Lower leg skin (tissue), 4 donors: ENCODE measurements at places on chromosomes 4 and X.

DNA sequence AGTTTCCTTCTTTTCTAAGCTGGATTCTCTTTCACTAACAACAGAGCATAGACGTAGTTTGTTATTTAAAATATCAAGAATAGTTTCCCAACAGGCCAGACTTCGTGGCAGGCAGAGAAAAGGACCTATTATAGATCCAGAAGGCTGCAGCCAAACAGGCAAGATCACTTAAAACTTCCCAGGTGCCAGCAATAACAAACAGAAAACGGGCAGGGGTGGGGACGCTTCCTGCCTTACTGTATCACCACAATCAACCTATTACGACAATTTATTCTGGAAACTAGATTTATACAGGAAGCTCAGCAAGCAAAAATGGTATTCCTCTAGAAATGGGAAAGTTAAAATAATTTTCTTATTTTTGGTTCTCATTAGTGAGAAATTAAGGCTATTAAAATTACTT lies 22.1 kb downstream of the RWDD4 start:
- DNase-seq, result no peak

DNA sequence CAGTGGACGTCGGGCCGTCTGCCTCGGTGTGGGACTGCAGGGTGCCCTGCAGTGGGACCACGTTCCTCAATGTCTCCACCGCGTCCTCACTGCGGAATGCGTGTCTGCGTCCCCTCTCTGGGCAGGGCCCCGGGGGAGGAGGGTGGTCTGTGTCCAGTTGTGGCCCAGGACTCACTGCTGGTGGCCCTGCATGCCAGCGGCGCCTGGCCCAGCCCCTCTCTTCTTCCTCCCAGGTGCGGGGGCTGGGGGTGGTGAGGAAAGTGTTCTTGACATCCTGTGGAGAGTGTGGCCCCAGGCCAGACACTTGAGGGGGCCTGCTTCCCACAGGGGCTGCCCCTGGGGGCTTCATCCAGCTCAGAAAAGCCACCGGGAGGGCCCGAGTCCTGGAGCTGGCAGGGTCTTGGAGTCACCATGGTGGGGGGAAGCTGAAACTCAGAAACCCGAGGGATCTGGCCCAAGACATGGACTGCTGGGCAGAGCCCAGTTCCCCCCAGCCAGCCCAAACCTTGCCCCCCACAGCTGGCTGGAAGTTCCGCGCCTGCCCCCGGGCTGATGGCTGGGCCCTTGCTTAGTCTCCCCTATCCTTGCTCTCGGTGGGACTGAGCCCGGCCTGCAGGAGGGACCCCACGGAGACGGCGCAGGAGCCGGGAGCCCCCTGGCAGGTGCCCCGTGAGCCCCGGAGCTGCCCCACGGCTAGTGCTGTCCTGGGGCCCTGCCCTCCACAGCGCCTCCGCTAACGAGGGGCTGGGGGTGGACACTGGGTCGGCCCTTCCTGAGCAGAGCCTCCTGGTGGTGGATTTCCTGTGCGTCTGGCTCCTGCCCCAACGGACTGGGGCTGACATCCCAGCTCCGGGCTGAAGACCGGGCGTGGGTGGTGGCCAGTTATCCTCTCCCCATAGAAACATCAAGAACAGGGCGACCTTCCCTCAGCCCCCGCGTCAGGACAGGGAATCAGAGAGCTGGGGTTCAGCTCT lies 2.9 kb downstream of the DOK7 start:
- DNase-seq, result no peak

DNA sequence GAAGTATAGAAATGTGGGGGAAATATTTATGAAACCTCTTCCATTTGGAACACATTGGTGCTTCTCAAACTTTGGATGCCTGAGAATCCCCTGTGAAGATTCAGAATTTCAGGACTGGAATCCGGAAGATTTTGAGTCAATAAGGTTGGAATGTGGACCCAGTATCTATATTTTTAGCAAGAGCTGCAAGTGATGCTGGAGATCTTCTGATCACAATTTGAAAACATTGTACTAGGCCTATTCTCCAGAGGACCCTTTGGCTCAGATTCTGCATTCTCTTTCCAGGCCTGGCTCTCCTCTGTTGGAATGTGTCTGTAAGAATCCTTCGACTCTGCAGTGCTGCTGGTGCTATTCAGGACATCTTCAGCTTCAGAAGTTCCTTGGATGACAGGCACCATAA lies 2.4 kb upstream of the PKD2 start:
- peak; percentile 71 for DNase-seq

DNA sequence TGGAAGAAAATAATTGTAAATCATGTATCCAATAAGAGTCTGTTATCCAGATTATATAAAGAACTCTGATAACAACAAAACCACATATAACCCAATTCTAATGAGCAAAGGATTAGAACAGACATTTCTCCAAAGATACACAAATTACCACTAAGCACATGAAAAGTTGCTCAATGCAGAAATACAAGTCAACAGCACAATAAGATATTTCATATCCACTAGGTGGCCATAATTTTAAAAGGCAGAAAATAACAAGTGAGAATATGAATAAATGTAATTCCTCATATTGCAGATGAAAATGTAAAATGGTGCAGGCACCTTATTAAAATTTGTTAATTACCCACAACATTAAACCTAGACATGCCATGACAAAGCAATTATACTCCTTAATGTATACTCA lies 73.9 kb upstream of the ZCCHC13 start:
- no peak for DNase-seq

- no peak for DNase-seq
Measured at GRCh38 chr4:24840826-24841543, 45.6 kb downstream of the SOD3 start.

DNA sequence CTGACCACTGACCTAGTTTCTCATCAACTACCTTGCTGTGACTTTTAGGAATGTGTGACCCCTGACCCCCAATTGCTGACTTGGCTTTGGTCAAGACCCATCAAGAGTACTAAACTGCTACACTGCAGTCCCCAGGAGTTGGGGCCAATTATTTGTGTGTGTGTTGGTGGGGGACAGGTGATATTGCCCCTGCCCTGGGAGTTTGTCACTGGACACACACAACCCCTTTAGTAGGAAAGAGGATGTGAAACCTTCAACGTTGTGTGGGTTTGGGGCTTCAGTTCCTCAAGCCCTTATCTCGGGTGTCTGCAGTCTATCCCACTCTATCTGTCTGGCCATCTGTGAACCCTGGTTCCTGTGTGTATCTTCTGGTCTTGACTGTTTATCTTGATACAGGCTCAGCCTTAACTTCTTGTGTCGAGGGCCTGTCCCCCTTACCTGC lies 6.5 kb downstream of the SASH3 start:
- no peak for DNase-seq

DNA sequence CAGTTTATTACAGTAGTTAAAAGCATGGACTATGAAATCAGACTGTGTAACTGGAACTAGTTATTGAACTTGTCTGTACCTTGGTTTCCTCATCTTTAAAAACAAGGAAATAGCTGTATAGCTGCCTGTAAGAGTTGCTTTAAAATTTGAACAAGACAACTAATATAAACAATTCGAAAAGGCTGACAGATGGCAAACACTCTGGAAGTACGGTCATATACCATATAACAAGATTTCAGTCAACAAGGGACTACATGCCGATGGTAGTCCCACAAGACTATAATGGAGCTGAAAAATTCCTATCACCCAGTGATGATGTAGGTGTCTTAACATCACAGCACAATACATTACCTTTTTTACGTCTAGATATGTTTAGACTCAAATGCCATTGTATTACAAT lies 78.7 kb downstream of the CNOT6L start:
- no peak for DNase-seq

- DNase-seq, result no peak
Measured at GRCh38 chr4:75726577-75726976, 2.2 kb downstream of the USO1 start.

DNA sequence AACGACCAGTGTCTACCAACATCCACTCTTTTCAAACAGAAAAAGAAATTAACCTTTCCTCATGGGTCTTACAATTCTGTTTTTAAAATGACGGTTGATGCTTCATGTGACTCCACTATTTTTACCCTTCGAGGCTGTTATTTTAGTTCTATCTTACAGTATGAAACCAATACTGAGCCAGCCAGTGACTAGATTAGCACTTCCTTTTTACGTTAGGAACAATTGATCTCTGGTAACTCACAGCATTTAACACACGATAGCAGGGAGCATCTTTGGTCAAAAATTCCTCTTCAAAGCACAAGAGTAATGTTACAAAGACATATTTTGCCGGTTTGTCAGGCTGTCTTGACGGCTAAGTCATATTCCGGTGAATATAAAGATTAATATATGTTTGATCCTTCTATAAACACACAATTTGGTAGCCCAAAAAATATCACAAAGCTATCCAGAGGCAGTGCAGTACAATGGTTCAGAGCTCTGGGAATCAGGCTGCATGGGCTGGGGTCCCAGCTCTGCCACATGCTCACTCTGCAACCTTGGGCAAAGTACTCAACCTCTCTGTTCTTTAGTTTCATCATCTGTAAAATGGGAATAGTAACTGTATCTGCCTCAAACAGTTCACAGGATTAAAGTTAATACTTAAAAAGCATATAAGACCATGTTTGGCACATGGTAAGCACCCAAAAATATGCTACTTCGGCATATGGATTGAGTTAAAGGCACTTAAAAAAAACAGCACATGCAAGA lies 62.9 kb upstream of the TXK start:
- no peak for DNase-seq

DNA sequence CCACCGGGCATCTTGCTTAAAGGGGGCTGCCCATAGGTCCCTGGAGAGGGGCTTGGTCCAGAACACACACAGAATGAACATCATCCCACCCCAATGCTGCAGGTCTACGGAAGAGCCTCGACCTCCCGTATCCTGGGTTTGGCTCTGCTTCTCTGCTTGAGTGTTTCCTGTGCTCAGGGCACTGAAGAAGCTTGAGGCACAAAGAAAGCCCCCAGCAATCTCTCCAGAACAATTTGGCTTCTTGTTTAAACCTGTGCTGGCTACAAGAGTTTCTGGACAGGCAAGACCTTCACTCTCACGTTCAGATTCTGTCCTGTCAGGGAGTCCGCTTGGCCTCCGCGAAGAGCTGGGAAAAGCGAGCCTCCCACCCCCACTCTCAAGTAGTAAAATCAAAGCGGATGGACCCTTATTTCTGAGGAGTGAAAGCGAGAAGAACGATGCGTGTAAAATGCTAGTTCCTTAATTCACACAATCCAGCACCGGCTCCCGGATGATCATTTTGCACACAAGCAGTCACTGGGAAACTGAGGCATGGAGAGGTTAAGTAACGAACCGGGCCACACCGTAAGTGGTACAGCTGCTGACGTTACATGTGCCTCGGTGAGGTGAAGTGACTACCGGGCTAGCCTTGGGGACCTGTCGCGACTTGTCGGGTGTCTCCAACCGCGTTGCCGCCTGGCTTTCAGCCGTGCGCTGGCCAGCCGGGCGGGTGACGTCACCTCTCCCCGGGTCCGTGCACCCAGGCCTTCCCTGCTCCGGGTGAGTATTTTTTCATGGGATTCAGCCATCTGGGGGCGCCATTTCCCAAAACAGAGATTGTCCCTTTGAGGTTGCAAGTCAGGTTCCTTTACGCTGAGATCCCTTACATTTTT lies 3.1 kb upstream of the SFRP2 start:
- peak; percentile 89 for DNase-seq

GRCh38 chr4:150206265-150206664 lies 128.0 kb downstream of the DCLK2 start:
- DNase-seq, result no peak

DNA sequence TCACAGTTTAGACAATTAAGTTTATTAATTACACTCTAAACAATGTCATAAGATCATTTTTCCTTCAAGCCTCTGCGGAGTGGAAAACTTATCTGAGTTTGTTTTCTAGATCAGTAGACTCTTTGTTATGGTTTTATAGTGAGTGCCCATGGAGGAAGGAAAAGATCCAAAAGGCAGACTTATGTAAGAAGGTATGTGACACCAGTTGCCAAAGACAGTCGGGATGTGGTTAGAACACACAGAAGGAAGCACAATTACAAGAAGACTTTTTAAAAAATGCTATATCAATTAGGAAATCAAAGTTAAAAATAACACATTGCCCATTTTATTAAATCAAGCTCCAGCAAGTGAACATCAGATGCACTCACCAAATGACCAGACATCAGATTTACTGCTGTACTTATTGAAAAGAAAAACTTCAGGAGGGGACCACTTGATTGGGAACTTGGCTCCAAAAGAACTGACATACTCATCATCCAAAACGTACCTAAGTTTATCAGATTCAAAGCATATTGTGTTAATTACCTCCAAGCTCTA lies 57.1 kb downstream of the NIPAL1 start:
- DNase-seq, result no peak

- DNase-seq, result no peak
Measured at GRCh38 chr4:2714061-2714770, 41.9 kb downstream of the TNIP2 start.

DNA sequence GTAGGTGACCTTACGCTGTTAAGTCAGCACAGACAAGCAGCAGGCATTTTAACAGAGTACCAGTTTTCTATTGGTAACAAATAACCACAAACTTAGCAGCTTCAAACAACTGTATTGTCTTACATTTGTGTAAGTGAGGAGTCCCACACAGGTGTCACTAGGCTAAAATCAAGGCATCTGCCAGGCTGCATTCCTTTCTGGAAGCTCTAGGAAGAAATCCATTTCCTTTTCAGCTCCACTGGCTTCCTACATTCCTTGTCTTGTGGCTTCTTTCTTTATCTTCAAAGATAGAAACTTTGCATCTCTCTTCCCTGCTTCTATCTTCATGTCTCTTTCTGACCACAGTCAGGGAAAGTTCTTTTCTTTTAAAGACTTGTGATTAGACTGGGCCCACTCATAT lies 139.9 kb downstream of the TMEM144 start:
- no peak for DNase-seq

GRCh38 chr4:6620296-6620695 lies 20.2 kb upstream of the MRFAP1 start:
- DNase-seq, result no peak

DNA sequence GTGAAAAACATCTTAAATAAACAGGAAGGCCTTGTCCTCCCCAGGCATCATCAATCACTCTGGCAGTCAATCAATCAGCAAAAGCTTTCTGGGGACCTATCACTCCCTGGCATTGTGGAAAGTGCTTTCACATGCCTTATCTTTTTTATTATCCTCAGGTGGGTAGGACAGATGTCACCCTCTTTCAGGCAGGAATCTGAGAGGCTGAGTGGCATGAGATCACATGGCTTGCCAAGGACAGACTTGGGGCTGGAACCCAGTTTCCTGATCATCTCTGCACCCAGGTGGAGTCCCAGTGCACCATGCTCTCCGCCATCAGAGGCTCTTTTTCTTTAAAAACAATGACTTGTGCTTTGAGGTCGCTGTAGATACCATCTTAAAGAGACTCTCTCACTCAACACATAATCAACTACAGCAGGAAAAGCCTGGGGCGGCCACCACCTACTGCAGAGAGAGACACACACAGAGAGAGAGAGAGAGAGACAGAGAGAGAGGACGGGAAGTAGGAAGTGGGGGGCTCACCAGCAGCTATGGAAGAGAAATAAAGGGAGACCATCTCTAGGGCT lies 282.7 kb downstream of the PTTG2 start:
- DNase-seq, result no peak

DNA sequence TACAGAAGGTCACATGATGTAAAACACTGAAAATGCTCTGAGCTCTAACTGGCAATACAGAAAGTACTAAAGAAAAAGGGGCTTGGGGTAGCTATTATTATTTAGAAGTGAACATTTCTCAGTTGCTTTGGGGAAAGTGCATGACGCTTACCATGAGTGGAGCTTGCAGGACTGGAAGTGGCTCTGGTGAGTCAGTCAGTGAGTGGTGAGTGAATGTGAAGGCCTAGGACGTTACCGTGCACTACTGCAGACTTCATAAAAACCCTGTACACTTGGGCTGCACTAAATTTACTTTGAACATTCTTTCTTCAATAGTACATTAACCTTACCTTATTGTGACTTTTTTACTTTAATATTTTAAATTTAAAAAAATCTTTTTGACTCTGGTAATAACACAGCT lies 89.3 kb upstream of the ENPP6 start:
- no peak for DNase-seq
